ENCODE measurements at places on chromosomes 2 and 18.

DNA sequence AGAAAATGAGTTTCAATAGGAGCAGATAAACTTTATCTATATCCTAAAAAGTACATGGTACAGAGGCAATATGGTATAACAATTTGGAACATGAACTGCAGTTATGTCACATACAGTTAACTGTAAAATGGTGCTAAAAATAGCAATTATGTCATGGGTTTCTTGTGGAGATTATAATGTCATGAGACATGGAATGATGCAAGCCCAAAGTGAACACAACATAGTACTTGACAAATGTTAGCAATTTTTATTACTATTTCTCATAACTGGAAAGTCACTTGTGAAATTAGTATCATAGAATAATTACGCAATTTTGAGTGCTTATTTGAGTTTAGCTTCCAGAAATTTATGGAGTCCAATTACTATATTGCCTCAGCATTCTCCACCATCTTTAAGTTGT, 1263.4 kb downstream of the DSC3 start:
- no peak for DNase-seq

DNA sequence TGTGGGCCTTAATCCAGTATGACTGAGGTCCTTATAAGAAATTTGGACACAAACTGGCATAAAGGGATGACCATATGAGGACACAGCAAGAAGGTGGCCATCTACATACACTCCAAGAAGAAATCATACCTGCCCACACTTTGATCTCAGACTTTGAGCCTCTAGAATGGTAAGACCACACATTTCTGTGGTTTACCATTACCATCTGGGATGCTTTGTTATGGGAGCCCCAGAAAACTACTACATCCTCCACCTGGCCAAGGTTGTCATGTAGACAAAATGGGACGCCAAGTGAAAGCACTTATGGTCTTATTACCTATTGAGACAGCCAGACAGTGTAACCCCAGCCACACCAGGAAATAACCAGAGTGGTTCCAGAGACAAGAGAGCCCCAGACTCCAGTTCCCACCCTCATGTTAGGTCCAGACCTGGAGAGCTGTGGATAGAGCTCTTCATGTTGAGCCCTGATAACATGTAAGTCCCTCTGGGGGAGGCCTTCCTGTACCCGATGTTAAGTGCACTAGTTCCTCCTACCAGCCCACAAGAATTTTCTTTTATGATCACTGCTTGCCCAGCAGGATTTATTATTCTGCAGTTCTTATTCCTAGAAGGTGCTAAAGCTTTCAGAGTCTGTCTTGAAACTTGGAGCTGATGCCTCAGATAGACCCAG, 4.6 kb upstream of the ADD2 start:
- DNase-seq, result no peak

DNA sequence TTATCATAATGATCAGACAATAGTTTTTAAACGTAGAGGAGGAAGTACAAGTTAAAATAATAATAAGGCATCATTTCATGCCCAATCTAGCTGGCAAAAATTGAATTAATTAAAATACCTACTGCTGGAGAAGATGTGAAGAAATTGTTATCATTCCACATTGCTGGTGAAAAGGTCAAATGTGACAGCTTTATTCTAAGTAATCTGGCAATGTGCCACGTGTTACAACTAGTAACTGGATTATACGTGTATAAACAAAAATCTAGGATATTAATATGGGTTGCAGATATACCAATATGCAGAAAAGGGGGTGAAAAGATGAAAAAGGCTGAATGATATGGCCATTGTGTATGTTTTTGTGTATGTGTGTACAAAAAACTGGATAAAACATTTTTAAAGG, 32.4 kb downstream of the SMAD2 start:
- DNase-seq, result no peak

GRCh38 chr2:102098756-102099155, 43.8 kb upstream of the IL1R1 start:
- DNase-seq, result no peak

- no peak for DNase-seq
These were observed 59.6 kb downstream of the ZNF516 start for GRCh38 chr18:76435316-76435989.

DNA sequence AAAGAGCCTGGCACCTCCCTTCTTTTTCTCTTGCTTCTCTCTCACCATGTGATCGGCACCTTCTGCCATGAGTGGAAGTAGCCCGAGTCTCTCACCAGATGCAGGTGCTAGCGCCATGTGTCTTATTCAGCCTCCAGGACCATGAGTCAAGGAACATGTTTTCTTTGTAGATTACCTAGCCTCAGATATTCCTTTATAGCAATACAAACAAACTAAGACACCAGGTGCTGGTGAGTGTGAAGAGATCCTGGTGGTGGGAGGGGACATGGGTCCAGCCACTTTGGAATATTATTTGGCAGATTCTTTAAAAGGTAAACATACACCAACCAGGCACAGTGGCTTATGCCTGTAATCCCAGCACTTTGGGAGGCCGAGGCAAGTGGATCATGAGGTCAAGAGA, 5.9 kb upstream of the USP40 start:
- no peak for DNase-seq

DNA sequence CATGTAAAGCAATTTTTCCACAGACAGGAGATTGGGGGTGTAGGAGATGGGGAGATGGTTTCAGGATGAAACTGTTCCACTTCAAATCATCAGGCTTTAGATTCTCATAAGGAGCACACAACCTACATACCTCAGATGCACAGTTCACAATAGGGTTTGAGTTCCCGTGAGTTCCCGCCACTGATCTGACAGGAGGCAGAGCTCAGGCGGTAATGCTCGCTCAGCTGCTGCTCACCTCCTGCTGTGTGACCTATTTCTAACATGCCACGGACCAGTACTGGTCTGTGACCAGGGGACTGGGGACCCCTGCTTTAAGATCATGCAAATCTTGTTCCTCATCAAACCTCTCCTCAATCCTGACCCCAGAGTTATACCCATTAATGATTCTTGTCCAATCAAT, 70.1 kb downstream of the RPE start:
- DNase-seq, result no peak

DNA sequence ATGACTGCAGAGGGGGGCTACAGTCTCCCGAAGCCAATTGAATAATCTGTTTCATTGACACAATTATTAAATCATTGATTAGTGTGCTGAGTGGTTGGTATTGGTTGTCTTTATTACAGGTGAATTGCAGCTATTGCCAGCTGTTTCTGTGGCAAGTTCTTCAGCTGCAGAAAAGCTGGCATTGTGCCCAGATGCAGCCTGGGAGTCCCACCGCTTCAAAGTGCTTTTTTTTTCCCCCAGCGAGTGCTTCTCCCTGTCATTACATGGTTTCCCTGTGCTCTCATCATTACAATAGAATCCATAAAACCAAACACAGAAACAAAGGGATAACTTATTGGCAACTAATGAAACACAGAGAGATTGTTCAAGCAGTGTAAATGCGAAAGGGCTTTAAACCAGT, 164.7 kb downstream of the GRB14 start:
- no peak for DNase-seq

DNA sequence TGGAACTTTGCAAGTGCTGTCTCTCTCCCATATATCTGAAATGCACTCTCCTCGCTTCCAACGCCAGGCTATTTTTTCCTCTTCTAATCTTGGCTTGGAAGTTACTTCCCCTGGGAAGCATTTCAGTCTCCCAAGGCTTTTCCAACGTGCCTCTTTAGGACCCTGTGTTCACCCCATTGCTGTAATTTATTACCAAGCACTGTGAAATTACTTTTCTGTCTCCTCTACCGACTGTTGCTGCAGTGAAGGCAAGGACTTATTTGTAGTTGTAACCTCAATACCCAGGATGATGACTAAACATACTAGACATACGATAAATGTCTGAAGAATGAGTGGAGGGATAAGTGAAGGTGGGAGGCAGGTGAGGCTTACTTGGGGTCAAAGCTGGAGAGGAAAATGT, 163.7 kb downstream of the GALNT14 start:
- no peak for DNase-seq

DNA sequence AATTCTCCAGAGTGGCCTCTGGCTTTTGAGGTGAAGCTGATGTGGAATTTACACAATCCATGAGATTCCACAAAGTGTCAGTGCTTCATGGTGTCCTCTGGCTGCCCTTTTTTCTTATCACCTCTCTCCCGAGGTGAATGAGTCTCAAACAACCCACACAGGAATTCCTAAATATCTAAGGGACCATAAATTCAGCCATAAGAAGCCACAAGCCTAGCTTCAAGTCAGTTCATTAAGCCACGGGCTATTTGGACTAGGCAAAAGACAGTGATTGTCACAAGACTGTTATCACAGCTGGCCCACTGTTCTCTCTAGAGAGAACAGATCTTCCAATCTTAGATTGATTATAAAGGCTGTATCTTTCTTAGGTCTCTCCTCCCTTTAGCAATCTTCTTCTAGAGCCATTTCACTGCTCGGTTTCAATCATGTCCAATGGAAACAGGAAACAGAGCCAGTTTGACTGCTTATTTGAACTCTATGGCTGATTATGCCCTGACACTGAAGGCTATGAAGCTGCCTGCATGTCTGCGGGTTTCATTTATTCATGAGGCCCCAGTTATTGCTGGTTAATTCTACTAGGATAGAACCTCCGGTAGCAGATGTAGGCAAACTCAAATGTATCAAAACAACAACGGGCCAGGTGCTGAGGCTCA, 4.1 kb downstream of the NEMP2 start:
- DNase-seq, result no peak

DNA sequence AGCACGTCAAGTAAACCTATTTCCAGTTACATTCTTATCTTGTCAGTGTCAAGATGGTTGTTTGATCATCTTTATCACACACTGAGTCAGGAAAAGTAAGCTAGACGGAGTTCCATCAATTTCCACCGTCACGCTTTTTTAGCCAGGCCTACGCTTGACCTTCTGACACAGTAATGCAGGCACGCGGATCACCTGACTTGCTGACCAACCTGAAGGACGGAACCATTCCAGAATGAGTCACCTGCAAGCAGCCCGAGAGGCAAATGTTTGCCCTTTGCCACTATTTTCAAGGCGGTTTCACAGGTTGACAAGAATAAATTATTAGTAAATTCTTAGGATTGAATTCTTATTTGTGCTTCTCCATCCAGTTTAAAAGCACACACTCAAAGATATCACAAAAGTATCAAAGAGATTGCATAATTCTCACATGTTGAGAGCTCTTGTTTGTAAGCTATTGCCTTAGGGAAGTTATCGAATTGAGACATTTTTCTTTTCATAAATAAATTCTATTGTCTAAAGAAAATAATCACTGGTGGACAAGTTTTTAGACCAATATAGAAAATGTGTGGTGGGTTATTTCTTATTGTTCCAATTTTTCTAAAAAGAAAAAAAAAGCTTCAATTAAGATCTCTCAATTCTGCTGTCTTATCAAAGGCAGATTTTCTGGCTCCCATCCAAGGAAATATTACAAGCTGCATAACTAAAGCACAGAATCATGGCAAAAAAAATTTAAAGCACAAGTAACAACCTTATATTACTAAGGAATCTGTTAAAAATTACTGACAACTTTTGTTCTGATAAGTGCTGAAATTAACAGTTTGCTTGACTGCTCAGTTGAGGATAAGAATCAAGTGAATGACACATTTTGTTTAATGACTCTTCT, 31.9 kb downstream of the UXS1 start:
- no peak for DNase-seq

GRCh38 chr18:75205514-75206132, 3.3 kb downstream of the PTGR3 start:
- no peak for DNase-seq

DNA sequence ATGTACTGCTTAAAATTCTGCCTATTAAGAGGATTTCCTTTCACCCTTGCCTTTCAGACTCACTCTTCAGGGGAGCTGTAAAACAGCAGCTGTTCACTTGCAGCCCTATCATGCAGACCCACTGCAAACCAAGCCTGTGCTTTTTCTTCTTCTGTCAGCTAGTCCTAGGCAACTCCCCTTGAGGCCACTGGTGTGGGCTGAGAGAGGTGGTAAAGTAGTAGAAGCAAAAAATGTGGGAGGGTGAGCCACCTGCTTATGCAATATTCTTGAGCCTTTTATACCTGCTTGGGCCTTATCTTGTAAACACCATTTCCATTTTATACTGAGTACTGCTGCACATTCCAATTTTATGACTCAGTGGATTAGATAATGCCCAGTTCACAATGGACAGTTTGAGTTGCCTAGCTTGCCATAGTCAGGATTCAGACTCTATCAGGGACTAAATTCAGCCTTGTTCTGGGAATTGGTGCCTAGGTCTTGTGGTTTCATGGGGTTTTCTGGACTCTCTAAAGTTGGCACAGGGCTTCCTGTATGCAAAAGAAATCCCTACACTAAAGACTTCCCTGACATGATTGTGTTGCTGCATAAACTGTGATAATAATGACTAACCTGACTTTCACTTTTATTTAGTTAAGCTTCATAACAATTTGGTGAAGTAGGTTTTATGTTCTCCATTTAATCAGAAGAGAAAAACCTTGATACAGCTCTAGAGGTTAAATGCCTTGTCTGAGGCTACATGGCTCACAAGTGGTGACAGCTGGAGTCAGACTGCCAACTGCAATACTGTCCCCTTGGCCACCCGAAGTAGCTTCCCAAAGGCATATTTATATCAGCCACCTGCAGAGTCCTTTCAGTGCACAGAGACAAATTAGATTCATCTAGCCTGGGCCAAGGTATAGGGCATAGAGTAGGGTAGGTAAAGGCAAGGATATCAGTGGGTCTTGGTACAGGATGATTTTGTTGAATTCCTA, 47.4 kb upstream of the KDM3A start:
- no peak for DNase-seq
